AG09309 (cell line): ENCODE measurements at places on chromosomes 4 and X.

- no peak for DNase-seq
Measured at GRCh38 chr4:153222707-153223426, 18.6 kb downstream of the TRIM2 start.

DNA sequence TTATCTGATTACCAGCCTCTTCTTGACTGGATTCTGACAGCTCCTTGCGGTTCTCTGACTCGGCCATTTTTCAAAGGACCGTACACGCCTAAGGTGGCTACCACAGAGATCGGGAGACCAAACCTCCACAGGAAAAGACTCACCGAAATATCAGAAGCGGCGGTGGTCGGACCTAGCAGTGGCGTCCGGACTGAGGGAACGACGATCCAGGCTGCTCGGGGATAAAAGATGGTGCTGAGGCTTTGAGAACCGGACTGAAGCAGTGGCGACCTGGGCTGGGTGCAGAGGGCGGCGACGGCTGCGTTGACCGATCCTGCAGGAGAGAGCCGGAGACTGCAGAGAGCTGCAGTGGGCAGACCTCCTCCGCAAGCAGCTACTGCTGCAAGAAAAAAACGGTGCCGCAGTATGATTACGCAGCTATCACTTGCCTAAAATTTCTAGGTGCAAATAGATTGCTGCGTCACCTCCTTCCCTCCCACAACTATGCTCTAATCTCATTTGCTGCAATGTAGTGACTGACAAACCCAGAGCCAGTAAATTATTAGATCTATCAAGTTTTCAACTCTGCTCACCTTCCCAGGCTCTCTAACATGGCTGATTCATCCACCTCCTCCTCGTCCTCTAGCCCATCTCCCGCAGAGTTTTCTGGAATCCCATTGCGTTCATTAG is at the start of gene NAP1L2:
Gene NAP1L2 (minus strand): TSS at position 426 of the 669 bp plus-strand sequence. CDS start 359 bp downstream, at position 67.
- no peak for DNase-seq

DNA sequence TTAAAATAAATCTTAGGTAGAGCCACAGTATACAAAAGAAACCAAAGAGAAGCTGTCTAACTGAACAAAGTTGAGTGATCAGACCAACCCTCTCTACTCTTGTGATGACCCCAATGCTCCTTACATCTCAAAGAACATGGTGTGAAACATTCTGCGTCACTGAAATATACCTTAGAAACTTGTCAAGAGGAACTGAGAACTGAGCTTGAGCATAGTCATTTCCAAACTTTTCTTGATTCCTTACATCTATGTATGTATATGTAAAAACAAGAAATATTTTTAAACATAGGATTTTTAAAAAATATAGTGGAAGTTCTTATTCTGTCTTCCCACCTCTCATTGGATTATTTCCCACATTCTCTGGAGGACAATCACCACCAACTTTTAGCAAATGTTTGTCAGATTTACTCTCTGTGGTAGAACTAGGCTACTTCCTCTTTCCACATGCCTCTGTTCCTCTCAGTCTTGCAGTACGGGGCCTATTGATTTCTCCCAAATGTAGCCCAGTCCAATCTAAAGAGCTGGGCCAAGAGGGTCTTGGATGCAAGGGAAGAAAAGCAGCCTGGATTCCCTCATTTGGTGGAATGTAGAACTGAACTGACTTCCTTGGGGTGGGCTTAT is 98.2 kb upstream of the HHIP start:
- no peak for DNase-seq

DNA sequence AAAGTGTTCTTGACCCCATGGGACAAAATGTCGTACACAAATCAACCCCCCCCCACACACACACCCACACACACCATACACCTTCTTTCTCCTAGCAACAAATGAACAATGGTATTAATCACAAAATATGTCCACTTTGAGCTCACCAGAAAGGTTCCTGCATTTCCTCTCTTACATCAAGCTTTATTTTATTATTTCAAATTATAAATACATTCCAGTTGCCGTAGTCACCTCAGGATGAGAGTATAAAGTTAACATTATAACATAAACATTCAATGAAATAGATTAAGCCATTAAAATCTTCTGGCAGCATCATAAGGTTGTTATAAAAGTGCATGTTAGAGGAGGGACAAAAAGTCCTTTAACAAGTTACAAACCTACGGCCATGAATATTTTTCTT is 7.3 kb downstream of the XK start:
- no peak for DNase-seq

DNA sequence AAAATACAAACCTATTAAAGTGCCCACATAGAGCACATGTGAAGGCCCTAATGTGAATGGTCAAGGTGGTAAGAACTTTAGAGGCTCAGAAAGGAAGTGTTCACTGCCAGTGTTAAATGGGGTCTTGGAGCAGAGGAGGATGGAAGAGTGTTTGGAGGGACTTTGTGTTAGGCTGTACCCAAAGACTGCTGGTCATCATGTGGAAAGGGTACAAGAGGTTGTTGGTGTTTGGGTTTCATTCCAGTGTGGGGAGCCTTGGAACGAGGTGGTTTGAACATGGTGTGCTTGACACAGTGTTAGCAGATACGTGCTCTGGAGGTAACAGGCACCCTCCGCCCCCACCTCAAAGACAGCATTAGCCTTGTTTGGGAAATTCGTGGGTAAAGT is 73.1 kb downstream of the RAPGEF2 start:
- no peak for DNase-seq
